ENCODE measurements at places on chromosomes 5 and 9.

GRCh38 chr5:97408331-97408730 is 225.3 kb upstream of the RIOK2 start:
- no peak for ATAC-seq

DNA sequence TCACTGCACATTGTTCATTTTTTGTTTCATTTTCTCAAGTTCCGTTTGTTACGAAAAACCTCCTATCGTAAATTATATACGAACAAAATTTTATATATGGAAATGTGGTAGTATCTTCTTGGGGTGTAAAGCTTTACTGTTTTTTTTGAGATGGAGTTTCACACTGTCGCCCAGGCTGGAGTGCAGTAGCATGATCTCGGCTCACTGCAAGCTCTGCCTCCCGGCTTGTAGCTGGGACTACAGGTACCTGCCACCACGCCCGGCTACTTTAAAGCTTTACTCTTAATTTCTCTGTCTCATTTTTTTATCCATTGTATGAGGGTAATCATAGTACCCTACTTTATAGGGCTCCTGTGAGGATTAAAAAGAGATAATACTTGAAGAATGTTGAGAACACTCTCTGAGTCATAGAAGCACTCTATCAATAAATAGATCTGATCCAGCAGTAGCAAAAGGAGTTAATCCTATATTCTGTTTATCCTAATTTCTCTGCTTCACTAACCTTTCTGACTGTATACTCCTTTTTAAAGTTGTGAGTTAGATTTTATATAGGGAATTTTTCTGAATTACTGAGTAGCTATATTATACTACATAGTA is 5.6 kb upstream of the LRRC70 start:
- no peak for ATAC-seq

DNA sequence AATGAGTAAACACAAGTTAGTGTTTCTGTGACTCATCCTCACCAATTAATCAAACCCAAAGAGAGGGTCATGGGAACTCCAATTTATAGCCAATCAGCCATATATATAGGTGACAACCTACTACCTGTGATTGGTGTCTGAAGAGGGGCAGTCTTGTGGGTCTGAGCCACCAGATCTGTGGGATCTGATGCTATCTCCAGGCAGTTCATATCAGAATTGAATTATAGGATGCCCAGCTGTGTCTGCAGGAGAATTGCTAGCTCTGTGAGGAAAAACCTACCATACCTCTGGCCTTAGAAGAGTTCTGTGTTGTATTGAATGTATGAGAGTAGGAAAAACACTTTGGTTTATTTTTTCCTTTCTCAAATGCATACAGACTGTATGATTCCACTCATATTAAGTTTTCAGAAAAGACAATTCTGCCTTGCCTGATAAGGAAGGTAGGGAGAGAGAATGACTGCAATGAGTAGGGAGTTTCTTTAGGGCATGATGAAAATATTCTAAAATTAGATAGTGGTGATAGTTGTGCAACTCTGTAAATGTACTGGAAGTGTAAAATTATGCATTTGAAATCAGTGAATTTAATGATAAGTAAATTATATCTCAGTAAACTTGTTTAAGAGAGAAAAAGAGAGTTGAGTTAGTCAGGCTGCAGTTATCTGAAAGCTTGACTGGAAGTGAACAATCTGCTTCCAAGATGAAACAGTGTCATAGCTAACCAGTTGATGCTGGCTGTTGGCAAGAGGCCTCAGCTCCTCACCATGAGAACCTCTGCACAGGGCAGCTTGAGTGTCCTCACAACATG is 274.9 kb downstream of the AUH start:
- no peak for ATAC-seq

- peak; percentile 45 for ATAC-seq
Observed at GRCh38 chr9:77598991-77599390, 49.1 kb downstream of the GNA14 start.

DNA sequence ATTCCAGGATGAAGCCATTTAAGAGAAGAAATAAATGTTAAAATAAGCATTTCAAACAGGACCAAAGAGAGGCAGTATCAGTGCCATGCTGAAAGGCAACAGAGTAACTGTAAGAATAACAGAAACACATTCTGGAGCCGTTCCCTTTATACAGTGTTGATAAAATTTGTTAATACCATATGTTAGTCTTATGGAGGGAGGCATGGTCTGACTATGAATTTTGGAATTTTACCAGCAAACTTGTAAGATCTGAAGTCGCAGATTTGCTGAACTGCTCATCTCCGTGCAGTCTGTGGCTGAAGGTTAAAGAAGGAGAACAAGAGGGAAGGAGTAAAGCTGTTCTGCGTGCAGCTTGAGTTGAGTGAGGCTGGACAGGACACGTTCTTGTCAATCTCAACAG is 508.4 kb downstream of the NFIB start:
- ATAC-seq: no peak

DNA sequence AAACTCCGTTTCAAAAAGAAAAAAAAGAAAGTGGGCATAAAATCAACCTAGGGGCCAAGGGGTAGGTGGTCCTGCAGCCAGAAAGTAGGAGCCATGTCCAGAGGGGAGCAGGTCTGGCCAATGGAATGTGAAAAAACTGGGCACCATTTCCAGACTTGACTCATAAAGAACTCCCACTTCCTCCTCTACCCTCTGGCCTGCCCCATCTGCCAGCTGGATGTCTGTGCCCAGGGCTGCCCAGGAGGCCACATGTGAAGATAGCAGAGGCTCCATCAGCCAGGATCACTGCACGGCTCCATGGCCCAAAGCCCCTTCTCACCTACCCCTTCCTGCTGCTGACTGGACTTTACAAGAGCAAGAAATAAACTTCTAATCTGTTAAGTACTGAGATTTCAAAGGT is 42.1 kb upstream of the EEIG1 start:
- peak; percentile 80 for ATAC-seq

- no peak for ATAC-seq
Observed at GRCh38 chr9:16883586-16883985, 13.1 kb upstream of the BNC2 start.

DNA sequence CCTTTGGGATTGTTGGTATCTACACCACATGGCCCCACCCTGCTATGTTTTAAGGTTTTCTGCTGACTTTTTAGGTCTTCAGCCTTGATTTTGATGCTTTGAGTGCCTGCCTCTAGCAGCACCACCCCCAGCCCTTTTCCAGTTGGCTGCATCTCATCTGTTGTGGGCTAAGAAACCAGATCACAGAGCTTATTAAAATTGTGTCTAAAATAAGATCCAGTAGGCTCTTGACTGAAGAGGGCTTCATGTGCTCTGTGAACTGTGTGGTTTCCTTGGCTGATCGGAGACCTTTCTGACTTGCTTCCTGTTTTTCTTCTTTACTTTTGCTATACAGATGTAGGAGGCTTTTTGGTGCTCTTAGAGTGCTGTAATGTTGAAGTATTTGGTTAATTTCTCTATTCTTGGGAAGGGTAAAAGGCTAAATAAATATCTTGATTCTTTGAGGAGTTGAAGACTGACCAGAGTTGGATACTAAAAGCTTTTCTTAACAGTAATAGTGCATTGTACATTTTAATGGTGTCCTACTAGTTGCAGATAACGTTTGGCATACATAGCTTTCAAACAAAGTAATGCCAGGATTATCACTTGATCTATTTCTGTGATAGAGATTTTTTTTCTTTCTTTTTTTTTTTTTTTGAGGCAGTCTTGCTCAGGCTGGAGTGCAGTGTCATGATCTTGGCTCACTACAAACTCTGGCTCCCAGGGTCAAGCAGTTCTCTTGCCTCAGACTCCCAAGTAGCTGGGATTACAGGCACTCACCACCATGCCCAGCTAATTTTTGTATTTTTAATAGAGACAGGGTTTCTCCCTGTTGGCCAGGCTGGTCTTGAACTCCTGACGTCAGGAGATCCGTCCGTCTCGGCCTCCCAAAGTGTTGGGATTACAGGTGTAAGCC is 4.5 kb downstream of the UBE2D2 start:
- ATAC-seq: no peak

DNA sequence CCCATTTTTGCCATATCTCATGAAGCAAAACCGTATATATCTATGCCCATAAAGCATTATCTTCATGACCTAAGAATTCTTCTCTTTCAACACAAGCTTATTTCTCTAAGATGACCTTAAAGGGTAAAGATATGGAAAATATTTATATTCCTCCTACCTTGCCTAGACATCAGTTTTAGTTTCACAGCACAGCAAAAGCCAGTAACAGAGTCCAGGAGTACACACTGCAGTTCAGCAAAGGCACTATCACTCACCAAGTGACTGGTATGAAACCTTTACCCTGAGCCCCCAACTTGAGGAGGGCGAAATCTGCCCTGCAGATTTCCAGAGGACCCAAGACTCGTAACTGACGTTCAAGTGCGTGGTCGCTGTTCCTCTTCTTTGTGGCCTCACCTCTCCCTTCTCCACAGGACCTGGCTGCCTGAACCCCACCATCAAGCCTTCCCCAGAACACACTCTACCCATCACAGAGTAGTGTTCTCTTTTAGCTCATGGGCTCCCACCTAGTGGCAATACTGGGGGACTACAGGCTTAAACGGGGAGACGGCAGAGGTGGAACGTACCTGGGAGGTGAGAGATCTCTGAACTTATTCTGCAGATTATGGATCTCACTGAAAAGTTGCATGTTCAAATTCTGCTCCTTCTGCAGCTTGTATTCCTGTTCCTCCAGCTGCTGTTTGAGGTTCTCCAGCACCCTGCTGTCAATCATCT is 141.0 kb downstream of the CDK5RAP2 start:
- ATAC-seq: peak; percentile 83

DNA sequence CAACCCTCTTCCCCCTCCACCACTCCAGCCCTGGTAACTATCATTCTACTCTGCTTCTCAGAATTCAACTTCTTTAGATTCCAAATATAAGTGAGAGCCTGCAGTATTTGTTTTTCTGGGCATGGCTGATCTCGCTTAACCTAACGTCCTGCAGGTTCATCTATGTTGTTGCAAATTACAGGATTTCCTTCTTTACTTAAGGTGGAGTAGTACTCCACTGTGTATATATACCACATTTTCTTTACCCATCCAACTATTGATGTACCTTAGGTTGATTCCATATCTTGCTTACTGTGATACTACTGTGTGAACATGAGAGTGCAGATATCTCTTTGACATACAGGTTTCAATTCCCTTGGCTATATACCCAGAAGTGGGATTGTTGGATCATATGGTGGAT is 106.3 kb upstream of the ZNF366 start:
- no peak for ATAC-seq

DNA sequence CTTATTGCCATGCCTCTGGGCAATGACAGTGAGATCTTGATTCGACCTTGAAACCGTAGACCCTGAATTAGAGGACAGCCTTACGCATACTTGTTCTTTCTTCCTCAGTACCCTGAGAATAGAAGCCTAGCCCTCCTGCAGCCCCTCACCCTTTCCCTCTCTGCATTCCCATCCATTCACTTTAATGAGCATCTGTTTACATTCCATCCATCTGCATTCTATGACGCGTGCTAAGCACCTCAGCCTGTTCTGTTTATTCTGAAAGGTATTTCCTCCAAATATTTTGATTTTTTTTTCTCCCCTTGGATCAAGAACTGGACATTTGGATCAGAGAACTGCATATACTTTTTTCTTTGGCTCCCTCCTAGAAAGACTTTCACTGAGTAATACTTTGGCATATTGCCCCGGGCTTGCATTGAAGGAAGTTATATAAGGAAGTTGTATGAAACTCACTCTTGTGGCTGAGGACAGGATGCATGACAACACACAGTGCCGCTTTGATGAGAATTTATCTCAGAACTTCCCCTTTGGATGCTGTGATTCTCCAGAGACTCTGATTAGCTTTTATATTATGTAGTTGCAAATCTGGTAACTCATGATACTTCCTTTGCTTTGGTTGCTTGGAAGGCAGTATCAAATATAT is 15.7 kb downstream of the TMEM8B start:
- peak; percentile 73 for ATAC-seq

DNA sequence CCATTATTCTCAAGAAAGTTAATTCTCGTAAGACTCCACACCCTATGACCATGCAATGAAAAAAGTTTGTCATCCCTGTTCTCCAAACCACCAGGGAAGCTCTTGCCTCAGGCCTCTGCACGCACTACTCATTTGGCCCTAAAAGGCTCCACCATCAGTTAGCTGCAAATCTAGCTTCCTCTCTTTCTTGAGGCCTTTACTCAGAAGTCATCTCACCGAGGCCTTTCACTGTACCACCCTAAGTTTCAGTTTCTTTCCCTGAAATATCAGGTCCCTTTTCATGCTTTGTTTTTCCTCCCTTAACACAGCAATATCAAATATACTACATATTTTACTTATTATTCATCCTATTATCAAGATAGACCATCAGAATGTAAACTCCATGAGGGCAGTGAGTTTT is 39.1 kb downstream of the OXCT1 start:
- ATAC-seq: no peak

DNA sequence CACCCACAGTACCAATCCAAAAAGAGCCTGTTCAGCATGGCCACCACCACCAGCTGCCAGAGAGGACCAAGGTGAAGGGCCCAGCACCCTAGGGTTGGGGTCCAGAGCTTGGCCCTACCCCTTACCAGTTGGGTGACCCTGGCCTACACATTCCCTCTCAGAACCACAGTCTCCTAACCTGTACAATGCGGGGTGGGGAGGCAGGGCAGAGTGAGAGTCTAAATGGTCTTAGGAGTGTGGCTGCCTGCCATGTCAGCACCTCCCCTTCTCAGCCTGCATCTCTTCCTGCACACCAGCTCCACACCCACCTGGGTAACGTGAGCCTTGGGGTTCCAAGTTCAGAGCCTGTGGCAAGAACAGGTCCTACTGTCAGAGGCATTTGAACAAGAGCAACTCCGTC is 92.2 kb downstream of the C5orf15 start:
- ATAC-seq: no peak

- ATAC-seq: no peak
Observed at GRCh38 chr9:106693558-106693957, 169.4 kb upstream of the ZNF462 start.

- ATAC-seq: no peak
Observed at GRCh38 chr5:61139931-61140330, 22.3 kb downstream of the SMIM15 start.

DNA sequence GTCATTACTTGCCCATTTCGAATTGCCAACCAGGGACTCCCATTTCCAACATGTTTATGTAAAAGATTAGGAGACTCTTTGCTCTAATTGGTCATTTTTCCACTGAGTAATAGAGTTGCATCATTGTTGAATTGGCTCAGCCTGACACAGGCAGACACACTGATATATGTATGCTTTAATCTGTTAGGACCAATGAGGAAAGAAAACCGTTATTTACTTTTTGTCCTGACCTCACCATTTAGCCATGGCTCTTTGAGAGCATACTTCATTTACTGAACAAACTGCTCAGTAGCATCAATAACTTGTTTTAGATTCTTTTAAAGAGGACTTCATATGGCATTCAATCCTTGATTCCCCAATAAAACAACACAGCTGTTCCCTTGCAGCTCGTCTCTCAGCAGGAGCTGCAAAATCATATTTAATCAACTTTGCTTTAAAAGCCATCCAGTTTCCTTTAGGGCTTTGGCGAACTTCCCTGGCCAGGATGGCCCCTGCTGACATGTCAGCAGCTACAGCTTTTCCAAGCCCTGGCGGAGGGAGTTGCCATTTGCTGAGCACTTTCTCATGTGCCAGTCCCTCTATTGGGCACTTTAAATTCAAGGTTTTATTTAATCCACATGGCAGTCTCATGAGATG is 251.5 kb upstream of the TNC start:
- ATAC-seq: peak; percentile 70
